ENCODE measurements at places on chromosomes 6 and 20. TPM values are rescaled to one million over a fixed set of nuclear protein-coding genes. Genes with fewer than 3 reads are reported as not detected.

Gene COX4I2
- not detected for total RNA-seq

DNA sequence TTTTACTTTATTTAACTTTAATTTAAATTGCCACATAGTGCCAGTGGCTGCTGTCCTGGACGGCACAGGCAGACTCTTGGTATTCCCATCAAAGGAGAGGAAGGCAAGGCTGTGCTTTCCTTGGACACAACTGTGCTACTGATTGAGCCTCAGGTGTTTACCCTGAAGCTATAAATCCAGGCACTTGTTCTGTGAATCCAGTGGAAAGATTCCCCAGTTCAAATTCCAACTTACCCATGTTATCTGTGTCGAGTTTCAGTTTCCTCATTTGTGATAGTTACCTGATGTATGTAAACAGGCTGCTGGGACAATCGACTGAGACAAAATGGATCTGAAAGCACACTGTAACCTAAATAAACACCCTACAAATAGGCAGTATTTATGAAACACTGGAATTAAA lies 57.2 kb downstream of the PLAGL1 start:
- no peak for DNase-seq

Gene GJE1
- total RNA-seq: not detected

Gene KHDRBS2
- not detected for total RNA-seq

Gene TRDN
- not detected for total RNA-seq

Gene CEP85L
- total RNA-seq: 36.2 TPM

Gene C6orf141
- total RNA-seq: not detected

Gene BMP2
- total RNA-seq: not detected

GRCh38 chr6:50935442-50935841 lies 116.8 kb downstream of the TFAP2B start:
- DNase-seq: no peak

- no peak for DNase-seq
Observed at GRCh38 chr6:14598017-14598864, 480.7 kb downstream of the CD83 start.

GRCh38 chr6:170034294-170034693 lies 256.6 kb downstream of the DLL1 start:
- no peak for DNase-seq

Gene SAMD5
- total RNA-seq: not detected

GRCh38 chr6:45917439-45917838 lies 98.2 kb downstream of the CLIC5 start:
- DNase-seq: no peak

GRCh38 chr6:87972279-87972678 lies 75.4 kb upstream of the SPACA1 start:
- DNase-seq: no peak

- no peak for DNase-seq
Observed at GRCh38 chr20:40251284-40251932, 437.6 kb downstream of the MAFB start.

- DNase-seq: no peak
Observed at GRCh38 chr6:22132656-22133055, 164.2 kb downstream of the PRL start.

DNA sequence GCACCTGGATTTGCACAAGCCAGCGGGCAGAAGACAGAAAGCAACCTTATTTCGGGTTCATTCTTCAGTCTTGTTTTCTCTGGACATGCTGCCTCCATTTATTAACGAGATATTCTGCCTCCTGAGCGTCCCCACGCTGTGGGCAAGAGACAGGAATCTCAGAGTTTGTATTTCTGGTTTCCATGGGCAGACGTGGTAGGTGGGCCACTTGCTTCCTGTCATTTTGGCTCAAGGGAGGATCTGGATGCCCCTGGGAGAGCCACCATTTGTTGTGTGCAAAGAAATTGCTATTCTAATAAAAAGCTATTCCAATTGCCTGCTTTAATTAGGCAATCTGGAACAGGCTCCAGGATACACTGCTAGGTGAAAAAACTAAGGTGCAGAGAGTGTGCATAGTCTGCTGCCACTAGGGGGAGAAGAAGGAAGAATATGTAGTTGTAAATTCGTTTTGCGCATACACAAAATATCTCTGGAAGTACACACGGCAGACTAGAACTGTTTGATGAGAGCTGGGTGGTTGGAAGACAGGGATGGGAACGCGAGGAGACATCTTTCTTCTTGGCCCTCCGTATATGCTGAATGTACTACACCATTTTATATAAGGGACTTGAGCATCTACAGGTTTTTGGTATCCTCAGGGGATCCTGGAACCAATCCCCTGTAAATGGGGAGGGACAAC lies 30.1 kb upstream of the SLC16A10 start:
- no peak for DNase-seq

GRCh38 chr20:51014797-51015722 lies 7.8 kb downstream of the KCNG1 start:
- peak; percentile 35 for DNase-seq

Gene PTK6
- total RNA-seq: 2.3 TPM

Gene DLK2
- 0.50 TPM for total RNA-seq

Gene ADAM33
- not detected for total RNA-seq

GRCh38 chr20:34528921-34529297 lies 12.7 kb downstream of the DYNLRB1 start:
- DNase-seq: no peak

Gene BPIFB1
- total RNA-seq: not detected

- DNase-seq: no peak
Observed at GRCh38 chr6:125910527-125910926, 46.0 kb upstream of the HINT3 start.

GRCh38 chr6:31525932-31526591 lies 2.7 kb upstream of the MCCD1 start:
- DNase-seq: no peak

DNA sequence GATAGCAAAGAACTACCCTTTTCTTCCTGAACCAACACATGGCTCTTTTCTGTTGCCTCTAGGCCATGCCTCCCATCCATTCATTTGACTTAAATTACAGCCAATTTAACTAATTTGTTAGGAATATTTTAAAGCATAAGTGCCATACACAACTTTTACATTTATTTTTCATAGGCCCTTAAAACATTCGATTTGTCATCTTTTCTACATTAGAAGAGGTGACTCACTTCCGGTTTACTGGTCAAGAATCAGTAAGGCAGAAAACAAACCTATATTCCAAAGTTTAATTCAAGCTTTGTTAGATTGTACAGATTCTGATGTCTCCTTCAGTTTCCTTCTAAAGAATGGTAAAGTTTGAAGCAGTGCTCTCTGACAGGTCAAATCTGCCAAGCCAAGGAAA lies 344.3 kb downstream of the SAMD5 start:
- no peak for DNase-seq

GRCh38 chr6:169885831-169886230 lies 134.4 kb downstream of the ERMARD start:
- DNase-seq: no peak

DNA sequence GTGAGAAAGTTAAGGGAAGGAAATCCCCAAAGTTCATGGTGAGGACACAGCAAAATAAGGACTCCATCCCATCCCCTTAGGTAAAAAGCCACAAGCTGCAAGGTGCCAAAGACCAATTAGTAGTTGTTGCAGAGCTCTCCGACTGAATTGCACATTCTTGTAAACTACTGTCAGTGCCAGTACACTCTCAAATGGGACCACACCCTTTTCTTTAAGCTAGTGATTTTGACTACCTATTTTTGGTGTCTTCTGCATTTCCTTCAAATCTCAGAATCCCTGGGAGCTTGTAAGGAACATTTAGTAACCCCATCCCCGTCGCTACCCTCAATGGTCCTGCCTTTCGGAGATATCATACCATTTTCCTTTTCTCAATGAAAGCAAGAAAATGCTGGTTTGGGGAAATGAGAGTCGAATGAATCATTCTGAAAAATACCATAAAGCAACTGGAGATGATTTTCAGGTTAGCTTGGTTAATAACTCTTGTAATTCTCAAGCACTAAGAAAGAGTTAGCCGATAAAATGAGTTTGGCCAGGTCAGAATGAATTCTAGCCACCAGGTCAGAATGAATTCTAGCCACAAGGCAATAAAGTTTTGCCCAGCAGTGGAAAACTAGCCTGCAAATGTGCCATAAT lies 5.2 kb upstream of the HMGN3 start:
- DNase-seq: no peak

Gene COL21A1
- not detected for total RNA-seq

Gene GGTLC1
- not detected for total RNA-seq

GRCh38 chr20:11403711-11404110 lies 514.0 kb upstream of the BTBD3 start:
- DNase-seq: no peak

Gene METTL24
- not detected for total RNA-seq

DNA sequence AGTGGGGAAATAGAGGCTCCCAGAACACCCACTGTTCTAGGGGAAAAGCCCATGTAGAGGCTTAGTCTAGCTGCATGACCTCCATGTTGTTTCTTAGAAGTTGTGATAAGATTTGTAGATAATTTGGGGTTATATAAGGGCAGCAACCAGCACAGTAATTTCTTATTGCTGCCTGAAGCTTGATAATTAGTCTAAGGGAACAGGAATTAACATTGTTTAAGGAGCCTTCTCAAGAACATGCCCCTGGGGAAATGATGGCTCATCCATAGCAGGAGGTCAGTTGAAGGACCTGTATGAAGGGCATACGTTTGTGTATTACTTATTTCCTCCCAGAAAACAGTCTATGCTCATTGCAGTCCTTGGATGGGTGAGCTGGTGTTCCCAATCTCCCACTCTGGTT lies 170.7 kb upstream of the SCGN start:
- no peak for DNase-seq

DNA sequence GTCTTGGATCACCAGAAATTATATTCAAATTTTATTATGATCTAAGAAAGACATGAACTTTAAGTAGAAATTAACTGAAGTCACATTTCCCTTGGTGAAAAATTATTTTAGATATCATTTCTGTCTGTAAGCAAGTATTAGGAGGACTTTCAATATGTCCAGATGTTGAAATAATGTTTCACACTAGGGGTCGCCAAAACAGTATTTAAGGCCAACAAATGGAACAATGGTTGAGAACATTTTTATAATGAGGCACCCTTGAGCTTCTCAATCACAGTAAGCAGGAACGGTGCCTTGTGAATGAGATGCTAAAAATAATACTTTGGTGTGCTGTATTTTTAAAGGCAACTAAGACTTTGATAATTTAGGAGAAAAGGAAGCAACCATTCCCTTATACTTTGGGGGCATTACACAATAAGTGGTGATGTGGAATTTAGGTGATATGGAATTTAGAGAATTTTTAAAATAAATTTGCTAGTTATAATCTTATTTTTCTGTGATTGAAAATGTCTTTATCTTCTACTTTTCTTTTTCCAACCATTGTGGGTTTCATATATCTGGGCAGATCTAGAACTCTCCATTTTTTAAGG lies 9.6 kb upstream of the SF3B5 start:
- no peak for DNase-seq

GRCh38 chr6:76052314-76052713 lies 20.1 kb downstream of the IMPG1 start:
- DNase-seq: no peak

Gene HLA-DQB2
- not detected for total RNA-seq

- DNase-seq: no peak
Observed at GRCh38 chr6:129297592-129297991, 412.4 kb downstream of the ARHGAP18 start.

Gene ZNF184
- total RNA-seq: 16.3 TPM

DNA sequence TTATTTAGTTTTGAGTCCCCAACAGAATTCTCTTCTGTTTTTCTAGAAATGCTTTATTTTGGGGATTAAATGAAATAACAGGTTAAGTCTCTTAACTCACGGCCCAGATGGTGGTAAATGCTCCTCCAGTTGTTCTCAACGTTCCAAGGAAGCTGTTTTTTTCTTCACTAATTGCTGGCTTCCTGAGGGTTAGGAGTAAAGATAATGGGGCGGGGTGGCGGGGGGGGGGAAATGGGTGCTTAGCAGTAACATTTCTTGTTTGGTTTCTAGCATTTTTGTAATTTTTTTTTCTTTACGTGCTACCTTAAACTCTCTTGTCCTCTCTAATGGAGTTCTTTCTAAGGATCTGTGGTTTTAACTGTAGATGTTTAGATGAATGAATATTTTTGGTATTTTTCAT lies 2.2 kb downstream of the SRSF3 start:
- DNase-seq: no peak

GRCh38 chr20:17868700-17869231 lies 99.8 kb downstream of the SNX5 start:
- no peak for DNase-seq

DNA sequence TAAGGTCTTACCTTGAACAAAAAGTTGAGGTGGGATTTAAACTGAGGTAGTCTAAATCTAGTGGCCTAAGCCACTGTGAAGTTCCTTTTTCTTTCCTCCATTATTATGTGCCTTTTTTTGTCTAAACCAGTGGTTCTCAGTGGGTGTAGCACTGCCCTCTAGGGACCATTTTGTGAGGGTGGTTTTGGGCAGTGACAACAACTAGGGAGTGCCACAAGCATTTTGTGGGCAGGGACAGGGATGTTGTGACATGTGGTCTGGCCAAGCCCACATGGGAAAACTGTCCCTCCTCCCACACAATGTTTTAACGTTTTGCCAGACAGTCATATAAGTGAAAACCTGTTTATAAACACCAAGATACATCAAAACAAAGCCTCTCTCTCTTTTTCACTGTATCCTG lies 899.4 kb upstream of the FLRT3 start:
- DNase-seq: no peak

Gene STMN3
- total RNA-seq: 23.8 TPM

- DNase-seq: no peak
Observed at GRCh38 chr6:162294029-162294428, 433.5 kb downstream of the PRKN start.

All from activated CD4-positive, alpha-beta memory T cell treated with anti-CD3 and anti-CD28 coated beads, Interleukin-2, amount 10 ng/mL, durations not matched to agents 7 days and 5 days (primary cell).